ENCODE measurements at places on chromosomes 4 and X. TPM values are rescaled to one million over a fixed set of nuclear protein-coding genes. Genes with fewer than 3 reads are reported as not detected.

Gene TSPAN7
- 8.6 TPM for total RNA-seq

Gene DACH2
- 0.11 TPM for total RNA-seq

GRCh38 chr4:7924570-7924969 lies 15.1 kb downstream of the AFAP1 start:
- DNase-seq: no peak

Gene SSX2B
- total RNA-seq: not detected

- DNase-seq: no peak
These were observed 131.5 kb upstream of the RPL34 start for GRCh38 chr4:108488865-108489264.

Gene CT55
- not detected for total RNA-seq

- no peak for DNase-seq
These were observed 14.6 kb downstream of the NDUFB11 start for GRCh38 chrX:47129899-47130358.

- DNase-seq: no peak
These were observed 26.2 kb upstream of the MAP9 start for GRCh38 chr4:155402941-155403340.

DNA sequence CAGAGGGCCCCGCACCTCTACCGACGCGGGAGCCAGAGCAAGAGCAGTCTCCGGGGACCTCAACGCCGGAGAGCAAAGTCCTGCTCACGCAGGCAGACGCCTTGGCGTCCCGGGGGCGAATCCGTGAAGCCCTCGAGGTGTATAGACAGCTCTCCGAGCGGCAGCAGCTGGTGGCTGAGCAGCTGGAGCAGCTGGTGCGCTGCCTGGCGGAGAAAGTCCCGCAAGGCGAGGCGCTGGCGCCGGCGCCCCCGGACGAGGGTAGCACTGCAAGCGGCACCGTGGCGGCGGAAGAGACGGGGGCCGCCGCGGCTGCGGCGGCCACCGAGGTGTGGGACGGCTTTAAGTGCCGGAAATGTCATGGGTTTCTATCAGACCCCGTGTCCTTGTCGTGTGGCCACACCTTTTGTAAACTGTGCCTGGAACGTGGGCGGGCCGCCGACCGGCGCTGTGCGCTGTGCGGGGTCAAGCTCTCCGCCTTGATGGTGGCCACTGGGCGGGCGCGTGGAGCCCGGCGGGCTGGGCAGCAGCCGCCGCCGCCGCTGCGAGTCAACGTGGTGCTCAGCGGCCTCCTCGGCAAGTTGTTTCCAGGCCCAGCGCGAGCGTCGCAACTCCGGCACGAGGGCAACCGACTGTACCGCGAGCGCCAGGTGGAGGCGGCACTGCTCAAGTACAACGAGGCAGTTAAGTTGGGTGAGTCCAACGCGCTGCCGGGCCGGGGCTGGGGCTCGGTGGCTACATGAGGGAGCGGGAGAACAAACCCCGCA lies 672 bp downstream of the LONRF3 start:
- peak; percentile 59 for DNase-seq

GRCh38 chrX:150753357-150753756 lies 60.2 kb downstream of the MTMR1 start:
- no peak for DNase-seq

Gene GABRG1
- not detected for total RNA-seq

- DNase-seq: peak; percentile 49
These were observed 73.7 kb downstream of the SPCS3 start for GRCh38 chr4:176393306-176394013.

- peak; percentile 20 for DNase-seq
These were observed 854.4 kb upstream of the AGA start for GRCh38 chr4:178296669-178297068.

Gene EGF
- total RNA-seq: 6.2 TPM

DNA sequence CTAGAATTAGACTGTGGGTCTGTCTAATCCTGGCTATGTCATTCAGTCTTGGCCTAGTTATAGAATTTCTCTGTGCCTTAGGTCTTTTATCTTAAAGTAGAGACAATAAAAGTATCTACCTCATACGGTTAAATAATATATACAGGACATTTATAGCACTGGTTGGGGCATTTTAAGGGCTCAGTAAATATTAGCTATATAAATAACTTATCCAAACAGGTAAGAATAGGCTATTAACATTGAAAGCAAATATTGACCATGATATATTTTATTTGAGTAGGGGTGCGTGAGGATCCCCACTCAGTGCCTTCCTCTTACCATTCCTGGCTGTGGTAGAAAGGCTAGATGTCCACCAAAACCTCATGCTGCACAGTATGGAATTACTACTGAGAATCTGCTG lies 47.4 kb downstream of the HSD17B13 start:
- no peak for DNase-seq
